ENCODE measurements at places on chromosomes 4 and X.
A peak's percentile ranks its signal among the peaks of the same experiment; 100 is the strongest.

DNA sequence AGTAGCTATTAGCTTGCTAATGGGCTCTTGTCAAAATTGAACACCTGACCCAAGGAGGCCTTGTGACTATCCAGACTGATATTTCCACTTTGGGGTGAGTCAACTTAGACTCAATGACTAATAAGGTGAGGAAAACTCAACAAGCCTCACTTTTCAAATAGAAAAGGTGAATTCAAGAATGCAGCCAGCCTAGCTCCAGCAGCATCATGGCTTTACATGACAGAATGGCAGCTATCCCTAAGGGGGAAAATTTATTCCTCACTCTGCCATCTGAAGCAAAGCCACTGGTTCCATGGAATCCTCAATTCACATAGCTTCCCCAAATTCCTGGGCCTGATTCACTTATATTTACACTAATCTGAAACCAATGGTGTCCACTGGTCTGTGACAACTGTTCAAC lies 29.1 kb upstream of the RAB9B start:
- no peak for DNase-seq

DNA sequence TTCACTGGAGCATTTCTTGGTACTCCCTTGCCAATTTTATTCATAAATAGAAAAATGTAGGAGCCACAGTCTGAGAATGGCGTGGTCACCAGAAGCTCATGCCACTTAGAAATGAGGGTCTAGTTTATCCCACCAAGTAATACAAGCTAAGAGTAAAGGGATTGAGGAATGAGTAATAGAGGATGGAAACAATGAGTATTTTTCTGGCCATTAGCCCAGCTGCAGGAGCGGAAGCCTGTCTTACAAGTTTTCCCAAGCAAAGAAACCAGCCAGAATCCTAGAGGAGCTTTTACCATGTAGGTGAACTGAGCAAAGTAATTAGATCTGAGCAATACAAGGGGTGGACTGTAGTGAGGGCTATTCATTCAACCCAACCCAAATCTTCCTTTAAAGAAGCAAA lies 160.7 kb upstream of the NPY2R start:
- no peak for DNase-seq

- DNase-seq: no peak
Observed at GRCh38 chr4:534101-534575, 35.1 kb downstream of the PIGG start.

- DNase-seq: no peak
Observed at GRCh38 chr4:42761804-42762203, 104.9 kb upstream of the ATP8A1 start.

DNA sequence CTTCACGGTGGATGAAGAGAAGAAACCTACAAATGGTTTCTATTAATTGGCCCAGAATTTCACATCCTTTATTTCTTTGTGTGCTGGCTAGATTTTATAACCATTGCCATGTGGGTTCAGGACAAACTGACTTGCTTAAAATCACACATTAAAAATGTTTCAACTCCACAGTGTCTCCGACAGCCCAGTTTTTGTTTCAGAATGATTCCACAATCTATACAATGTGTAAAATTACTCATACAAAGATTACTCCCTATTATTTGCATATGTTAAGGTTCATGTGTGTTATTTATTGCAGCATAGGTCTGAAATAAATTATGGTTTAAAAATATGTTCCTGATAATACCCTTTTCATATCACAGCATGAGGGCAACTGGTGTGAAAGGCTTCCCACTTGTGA lies 20.6 kb downstream of the DCHS2 start:
- DNase-seq: no peak

GRCh38 chrX:107849747-107850421 lies 24.2 kb downstream of the MID2 start:
- no peak for DNase-seq

- no peak for DNase-seq
Observed at GRCh38 chrX:45232139-45232538, 31.5 kb upstream of the DIPK2B start.

DNA sequence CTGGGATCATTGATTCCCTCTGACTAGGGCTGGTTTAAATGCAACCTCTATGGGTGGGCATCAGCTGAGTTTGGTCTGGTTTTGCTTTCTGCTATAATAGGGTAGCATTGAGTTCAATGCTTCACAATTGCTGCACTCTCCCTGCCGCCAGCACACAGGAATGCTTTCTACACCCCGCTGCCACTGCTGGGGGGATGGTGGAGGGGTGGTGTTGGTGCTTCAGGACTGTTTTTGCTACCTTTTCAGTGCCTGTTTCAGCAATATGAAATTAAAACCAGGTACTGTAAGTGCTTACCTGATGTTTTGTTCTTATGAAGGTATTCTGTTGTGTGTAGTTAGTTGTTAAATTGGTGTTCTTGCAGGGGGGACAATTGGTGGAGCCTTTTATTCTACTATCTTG lies 67.7 kb downstream of the GNL3L start:
- no peak for DNase-seq

- no peak for DNase-seq
Observed at GRCh38 chrX:6163721-6164120, 64.9 kb downstream of the NLGN4X start.

DNA sequence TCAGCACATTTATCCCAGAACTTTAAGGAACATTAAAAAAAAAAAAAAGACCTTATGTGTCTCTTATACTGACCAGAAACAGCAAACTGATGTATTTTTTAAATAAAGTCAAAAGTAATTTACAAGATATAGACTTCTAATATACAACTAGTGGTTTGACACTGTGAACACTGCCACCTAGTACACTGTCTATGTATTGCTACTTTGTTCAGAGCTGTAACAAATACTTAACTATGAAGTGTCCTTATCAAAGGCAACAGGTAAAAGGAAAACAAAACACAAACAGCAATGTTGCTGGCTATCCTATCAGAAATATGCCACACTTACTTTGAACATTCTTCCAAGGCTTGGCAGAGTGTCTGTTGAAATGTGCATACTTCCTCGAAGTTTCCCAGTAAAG lies 60.4 kb downstream of the CD40LG start:
- no peak for DNase-seq

DNA sequence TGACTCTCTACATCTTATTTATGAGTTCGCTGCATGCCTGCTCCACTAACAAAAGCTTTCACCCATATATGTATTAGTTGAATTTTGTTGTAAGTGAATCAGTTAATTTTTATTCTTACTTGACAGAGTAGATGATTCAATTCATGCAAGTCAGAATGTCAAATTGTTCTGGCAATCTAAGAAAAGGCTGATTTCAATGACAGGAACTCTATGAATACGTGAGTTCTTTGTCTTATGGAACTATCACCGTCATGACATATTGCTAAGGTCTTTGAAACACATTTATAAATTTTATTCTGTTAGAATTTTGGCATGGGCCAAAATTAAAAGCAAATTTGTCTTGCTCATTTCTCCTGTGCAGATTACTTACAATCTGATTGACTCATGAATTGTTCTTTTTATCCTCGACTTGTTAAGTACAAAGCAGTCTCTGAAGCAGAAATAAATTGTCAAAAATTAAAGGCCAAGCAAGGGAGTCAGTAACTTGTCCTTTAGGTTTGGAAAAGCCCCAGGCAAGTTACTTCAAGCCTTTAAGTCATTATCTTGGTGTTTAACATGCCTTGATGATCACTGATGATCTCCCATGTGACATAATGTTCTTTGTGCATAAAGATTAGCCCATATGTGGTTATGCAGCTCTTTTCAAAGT lies 89.0 kb upstream of the GC start:
- DNase-seq: no peak

GRCh38 chr4:16916719-16917337 lies 18.4 kb upstream of the LDB2 start:
- no peak for DNase-seq

- no peak for DNase-seq
Observed at GRCh38 chr4:129326571-129327460, 230.9 kb downstream of the C4orf33 start.

DNA sequence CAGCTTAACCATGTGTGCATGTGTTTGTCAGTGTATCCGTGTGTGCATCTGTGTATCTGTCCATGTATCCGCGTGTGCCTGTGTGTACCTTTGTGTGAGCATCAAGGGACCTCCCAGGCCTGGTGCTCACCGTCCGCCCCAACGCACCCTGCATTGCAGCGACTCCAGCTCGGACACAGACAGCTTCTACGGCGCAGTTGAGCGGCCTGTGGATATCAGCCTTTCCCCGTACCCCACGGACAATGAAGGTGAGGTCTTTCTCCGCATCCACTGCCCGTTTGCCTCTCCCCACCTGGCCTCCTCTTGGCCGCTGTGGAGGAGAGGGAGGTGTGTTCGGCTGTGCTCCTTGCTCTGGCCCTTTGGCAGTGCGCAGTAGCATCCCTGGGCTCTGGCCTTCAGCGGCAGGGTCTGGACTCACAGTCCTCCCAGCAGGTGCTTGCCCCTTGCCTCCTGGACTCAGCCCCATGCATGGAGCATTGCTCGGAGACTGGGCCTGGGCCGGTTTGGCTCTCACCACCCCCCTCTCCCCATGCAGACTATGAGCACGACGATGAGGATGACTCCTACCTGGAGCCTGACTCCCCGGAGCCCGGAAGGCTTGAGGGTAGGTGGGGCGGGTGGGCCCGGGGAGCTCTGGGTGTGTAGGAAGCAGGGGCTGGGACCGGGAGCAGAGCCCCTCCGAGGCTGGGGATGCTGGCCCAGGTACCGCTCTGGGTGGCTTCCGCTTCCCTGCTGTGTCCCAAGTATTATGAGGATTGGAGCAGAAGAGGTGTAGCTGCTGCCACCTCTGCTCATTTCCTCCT lies 16.4 kb upstream of the ADD1 start:
- DNase-seq: no peak

- no peak for DNase-seq
Observed at GRCh38 chr4:93480452-93480851, 348.1 kb upstream of the ATOH1 start.

DNA sequence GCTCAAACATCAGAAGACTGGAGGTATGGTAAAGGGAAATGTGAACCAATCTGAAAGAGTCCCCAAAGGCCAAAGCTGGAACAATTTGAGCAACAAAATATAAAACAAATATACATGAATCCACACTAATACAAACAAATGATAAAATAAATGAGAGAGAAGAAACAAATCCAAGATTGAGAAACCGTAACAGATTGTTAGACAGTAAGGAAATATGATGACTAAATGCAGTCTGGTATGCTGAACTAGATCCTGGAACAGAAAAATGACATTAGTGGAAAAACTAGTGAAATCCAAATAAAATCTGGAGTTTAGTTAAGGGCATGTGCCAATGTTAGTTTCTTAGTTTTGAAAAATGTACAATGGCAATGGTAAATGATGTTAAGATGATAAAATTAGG lies 15.9 kb downstream of the PPA2 start:
- DNase-seq: no peak

- DNase-seq: no peak
Observed at GRCh38 chrX:21655901-21656586, 2.1 kb downstream of the KLHL34 start.

DNA sequence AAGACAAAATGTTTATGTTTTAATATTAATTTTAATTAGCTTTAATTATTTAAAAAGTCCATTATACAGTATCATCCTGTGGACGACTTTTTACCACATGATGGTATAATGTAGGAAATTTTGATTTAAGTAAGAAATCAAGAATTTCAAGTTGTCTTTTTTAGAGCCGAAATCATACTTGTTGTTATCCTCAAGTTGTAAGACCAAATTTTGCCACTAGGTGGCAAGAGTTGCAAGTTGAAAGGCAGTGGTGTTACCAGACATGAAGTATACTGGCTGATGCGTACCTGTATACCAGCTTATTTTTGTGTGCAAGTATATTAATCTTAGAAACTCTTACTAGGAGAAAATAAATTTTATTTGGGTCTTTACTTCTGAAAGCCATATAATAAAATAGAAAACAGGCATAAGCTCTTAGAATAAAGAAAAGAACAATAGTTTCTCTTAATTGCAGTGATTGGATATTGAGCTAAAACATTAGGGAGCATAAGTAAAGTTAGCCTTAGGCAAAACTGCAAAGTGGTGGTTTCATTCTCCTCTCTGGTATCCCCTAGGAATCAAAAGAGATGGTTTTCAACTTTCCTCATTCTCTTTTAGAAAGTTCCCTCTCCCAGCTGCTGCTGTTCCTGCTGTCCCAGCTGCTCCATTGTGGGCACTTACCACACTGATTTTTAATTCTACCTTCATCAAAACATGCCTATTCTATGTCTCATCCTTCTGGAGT lies 118.0 kb upstream of the WDFY3 start:
- DNase-seq: peak; percentile 20

DNA sequence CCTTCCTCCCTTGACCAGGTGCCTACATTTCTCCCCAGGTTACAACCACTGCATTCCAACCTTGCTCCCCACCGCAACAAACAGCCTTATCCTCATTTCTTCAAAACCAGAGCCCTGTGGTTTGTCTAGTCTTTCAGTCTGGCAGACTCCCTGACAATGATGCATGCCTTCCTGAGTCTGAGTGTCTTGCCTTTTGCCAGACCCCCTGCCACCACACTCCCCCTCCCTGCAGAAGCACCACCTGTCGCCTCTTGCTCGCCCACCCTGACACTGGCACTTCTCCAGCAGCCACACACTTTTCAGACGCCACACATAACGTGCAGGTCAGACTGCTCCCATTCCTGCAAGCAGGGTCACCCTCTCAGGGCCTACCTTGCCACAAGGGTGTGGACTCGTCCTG lies 349.2 kb upstream of the NOCT start:
- DNase-seq: no peak

DNA sequence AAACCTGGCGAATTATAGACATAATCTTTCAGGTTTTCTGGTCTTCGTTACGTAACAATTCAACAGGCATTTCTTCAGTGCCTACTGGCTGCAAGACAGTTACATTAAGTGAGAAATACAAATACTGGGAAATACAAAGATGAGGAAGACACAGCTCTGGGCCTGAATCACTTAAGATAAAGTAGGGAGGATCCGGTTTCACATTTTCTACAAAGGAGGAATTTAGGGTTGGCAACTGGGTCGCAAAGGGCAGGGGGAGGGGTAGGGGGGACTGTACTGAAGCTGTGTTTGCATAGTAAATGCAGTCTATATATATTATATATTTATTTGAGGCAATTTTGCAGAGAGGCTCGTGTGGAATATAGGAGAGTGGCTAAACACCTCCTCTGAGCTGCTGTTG lies 107.4 kb downstream of the MAML3 start:
- no peak for DNase-seq

DNA sequence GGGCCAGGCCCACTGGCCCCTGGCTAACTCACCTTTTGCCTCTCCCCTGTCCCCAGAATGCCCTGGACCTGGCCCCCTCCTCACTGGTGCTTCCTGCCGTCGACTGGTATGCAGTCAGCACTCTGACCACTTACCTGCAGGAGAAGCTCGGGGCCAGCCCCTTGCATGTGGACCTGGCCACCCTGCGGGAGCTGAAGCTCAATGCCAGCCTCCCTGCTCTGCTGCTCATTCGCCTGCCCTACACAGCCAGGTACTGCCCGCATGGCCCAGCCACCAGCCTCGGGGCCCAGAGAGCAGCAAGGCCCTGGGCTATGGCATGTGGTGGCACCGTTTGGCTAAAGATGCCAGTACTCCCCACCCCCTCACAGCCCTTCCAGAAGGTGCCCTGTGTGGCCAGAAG lies 3.7 kb downstream of the ATP6AP1 start:
- no peak for DNase-seq

DNA sequence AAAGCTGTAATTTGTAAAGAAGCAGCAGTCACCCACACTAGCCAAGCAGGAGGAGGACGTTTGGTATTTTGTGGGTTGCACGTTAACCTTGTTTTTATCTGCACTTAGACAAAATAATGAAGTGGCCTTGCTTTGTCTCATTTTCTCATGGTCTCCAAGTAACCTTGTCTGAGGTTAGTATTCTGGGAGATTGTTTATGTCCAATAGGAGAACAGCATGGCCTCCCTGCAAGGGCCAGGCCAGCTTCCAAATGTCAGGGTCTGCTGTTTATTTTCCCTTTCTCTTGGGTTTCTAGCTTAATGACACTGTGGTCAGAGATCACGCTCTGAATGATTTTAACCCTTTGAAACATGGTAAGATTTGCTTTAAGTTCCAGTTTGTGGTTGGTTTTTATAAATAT lies 29.9 kb downstream of the PNMA6E start:
- DNase-seq: no peak

All from AG08396 (cell line).